A549 (cell line): ENCODE measurements at places on chromosomes 4 and X. TPM values are rescaled to one million over a fixed set of nuclear protein-coding genes. Genes with fewer than 3 reads are reported as not detected.

The CXCL8 gene
- 4.0 to 5.6 TPM (median 4.4 TPM) in 3 replicates for polyA plus RNA-seq

The VCX gene
- not detected in 3 replicates for polyA plus RNA-seq

The DOCK11 gene
- polyA plus RNA-seq: 5.8 to 7.8 TPM (median 5.9 TPM) in 3 replicates

- no peak for DNase-seq
Measured at GRCh38 chr4:185987961-185988627, 80.9 kb upstream of the TLR3 start.

DNA sequence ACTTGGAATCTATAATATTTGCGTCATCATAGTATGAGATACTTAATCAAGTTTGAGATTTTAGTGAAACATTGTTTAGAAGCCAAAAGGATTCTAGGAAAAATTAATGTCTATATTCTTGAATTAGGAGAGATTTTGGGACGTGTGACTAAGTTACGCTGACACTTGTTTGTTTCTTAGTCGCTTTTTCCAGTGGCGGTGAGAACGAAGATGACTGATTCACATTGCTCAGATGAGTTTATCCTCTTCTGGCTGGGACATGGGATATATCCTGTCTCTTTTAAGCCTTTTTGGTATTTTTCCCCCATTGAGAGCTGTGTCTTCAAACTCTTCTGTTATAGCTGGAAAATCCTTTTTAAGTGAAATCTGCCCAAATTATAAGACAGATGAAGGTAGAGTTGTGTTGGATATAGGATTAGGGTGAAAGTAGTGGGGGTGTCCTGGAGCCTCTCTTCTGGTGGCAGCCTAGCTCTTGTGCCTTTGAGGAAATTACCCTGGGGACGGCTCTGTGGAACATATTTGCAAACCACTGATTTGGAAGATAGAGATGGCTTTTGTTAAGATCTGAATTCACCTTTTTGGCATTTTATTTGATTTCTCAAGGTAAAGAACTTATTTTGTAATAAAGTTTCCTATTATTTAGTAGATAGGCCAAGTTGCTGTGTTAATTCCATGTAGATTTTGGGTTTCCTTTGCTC is 49.7 kb downstream of the HTT start:
- DNase-seq: no peak

- DNase-seq: no peak
Measured at GRCh38 chr4:173024203-173024602, 144.4 kb upstream of the GALNT7 start.
